ENCODE measurements at places on chromosomes 3 and 15. TPM values are rescaled to one million over a fixed set of nuclear protein-coding genes. Genes with fewer than 3 reads are reported as not detected.
A peak's percentile ranks its signal among the peaks of the same experiment; 100 is the strongest.

GRCh38 chr3:32815841-32816438 is 1.9 kb upstream of the TRIM71 start:
- DNase-seq, result no peak

Gene PRR20G
- not detected for total RNA-seq

Gene RBP2
- not detected for total RNA-seq

DNA sequence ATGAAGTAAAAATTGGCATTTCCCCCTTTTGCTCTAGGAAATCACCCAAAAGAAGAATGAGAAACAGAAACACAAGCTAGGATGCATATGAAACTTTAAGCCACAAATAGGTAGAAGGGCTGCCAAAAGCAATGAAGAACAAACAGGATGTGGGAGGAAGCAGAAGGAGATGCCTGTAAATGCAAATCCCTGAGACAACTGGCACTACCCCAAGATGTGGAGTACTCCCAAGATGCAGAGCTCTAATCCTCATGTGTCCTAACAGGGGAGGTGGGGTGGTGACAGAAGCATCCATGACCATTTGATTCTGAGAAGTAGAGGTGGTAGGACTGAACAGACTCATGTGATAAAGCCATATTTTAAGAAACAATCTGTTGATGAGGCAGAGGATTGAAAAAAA is 31.9 kb upstream of the ZNF280D start:
- no peak for DNase-seq

DNA sequence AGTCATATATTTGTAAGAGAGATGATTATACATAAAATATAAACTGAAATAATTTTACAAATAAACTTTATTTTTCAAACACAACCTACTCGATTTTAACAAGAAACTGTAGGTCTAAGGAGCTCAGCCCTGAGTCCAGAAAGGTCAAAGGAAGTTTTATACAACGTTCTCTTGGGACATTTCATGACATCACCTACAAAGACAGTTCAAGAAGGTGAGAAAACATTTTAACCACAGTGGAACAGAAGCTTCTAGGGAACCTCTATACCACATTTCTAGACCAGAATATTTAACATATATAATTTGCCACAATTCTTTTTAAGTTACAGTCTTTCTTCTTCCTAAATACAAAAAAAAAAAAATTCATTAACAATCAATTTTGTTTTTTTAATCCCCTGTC is 40.1 kb downstream of the CBLB start:
- DNase-seq, result no peak

DNA sequence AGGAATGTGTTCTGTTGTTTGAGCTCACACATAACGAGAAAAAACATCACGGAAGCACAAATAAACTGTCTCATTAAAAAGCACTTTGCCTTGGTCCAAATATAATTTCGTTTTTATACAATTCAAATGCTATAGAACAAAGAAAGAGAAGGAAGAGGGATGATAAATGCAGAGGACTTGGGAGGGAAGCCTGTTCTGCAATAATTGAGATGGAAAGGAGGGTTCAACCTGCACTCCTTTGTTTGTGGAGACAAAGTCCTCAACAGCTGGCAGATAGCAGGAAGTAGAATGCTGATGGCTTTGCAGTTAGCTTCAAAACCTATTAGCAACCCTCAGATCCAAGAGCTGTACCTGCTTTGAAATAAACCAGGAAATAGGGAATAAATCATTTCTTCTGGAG is 1010.8 kb downstream of the FHIT start:
- DNase-seq, result no peak

- no peak for DNase-seq
Measured at GRCh38 chr3:193554811-193555210, at the start of gene ATP13A4. TSS of gene ATP13A4 (minus strand) at chr3:193554895. CDS start at chr3:193554799, 96 bp downstream.

DNA sequence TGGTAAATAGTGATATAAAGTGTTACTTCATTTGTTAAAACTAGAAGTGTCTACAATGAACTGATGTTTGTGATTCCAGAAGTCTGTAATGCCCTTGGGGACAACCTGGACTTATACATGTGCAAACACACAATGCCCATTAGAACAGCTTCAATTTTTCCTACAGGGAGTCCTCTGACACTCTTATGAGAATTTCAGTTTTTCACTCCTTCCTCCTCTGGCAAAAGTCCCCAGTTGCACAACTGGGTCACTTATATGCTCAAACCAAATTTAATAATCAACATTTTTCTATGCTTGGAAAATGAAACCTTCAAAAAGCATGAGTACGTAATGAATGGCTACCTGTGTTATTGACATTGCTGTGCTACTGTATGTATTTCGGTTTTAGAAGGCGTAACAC is at the start of gene OR5H15:
Gene OR5H15, plus strand, starts transcription at position 301 of the 400 bp plus-strand sequence. CDS start 2,004 bp downstream, outside the sequence.
- DNase-seq, result no peak

DNA sequence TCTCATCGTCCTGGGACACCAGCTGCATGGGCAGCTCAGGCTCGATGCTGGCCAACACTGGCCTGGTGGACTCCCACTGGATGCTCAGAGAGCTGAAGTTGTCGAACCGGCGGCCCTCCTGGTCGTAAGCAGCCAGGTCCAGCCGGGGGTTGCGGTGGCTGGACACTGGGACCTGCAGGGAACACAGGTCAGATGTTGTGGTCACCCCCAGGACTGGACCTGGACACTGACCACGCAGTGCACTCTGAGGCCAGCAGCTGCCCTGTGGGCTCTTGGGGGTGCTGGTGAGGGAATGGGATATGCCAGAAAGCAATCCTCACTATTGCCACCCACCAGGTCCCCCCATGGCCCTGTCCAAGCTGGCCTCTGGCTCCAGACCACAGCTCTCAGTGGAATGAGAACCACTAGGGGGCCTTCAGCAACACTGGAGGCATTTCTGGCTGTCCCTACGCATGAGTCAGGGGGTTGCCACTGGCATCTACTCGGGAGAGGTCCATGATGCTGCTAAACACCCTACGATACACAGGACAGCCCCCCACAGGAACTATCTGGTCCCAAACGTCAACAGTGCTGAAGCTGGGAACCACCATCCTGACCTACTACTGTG is 66.1 kb downstream of the NUP210 start:
- no peak for DNase-seq

DNA sequence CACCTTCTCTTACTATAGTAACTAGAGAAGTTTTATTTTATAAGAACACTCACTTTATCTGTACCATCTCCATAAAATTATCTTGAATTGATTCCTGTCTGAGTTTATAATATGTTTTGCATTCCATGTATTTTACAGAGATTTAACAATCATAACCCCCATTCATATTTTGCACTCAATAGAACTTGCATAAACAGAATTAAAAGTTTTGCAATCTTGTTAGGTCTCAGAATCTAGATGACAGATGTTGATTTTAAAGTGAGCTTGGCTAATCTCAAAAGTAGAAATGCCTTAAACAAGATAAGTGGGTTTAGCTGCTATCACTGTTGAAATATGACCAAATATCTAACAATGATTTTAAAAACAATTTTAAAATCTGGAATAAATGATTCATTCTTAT is 107.9 kb upstream of the EPHA6 start:
- no peak for DNase-seq

Gene TAGLN3
- total RNA-seq, result not detected

- DNase-seq, result no peak
Measured at GRCh38 chr3:127409421-127410136, 121.7 kb upstream of the PRR20G start.

Gene TGFBR2
- total RNA-seq, result 234 TPM

DNA sequence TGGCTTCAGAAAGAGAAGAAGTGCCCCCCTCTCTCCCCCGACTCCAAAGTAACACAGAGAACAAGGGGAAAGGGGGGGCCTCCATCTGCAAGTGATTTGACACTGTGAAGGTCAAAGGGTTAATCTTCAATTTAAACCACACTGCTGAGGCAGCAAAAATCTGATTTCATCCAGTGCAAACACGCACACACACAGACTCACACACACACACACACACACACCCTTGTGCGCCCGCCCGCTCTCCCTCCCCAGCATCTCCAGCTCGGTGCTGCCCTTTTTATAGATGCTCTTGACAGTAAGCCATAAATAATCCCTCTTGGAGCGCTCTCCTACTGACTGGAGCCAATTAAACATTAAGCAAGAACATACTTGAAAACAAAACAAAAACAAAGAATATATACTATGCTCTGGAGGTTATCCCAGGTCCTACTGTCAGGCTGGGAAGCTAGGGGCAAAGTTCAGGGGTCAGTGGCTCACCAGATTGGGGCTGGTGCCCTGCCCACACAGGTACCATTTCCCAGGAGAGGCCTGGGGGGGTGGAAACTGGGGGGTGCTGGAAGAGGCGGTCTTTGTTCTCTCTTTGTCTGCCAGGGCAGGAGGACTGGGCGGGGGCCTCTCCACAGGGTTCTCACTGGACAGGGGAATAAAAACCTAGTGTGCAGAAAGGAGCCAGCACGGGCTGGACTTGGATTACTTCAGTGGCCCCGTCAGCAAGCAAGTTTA is 16.3 kb downstream of the BMF start:
- DNase-seq, result peak; percentile 61

DNA sequence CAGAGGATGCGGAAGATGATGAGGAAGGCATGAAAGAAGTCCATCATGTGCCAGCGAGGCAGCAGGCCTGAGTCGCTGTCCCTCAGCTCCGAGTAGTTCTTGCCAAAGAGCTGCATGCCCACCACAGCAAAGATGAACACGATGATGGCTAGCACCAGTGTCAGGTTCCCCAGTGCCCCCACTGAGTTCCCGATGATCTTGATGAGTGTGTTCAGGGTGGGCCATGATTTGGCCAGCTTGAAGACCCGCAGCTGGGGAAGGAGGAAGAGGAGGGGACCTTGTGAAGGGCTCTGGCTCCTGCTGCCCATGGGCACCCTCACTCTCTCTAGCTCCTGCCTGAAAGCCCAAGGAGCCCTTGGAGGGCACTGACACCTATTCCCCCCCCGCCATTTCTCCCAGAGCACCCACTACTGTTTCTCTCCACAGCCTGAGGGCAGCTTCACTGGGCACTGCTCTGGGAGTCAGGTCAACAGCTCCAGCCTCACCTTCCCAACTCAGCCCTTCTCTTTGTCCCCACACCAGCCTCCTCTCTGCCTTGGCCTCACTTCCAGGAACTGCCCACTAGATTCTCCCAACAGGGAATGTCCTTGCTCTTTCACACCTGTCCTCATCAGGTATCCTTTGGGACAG is 63.6 kb downstream of the SCN5A start:
- DNase-seq, result no peak

DNA sequence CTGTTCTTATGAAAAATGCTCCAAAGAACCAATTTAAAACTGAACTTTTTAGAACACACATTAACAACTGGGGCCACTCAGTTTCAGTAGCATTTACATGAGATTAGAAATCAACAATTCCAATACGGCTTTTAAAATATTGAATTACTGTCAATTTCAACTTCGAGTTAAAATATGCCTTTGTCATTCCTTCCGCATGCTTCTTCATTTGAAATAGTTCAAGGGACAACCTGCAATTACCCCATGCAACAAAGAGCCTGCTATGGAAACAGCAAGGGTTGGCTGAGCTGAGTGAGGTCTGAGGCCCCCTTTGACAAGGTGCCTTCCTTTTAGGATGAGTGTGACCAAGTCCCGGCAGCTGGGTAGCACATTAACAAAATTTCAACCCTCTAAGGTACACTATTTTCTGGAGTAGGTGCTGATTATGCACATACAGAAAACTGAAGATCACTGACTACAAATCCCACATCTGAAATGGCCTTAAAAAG is 11.6 kb downstream of the PDCD10 start:
- no peak for DNase-seq

Gene LARP6
- total RNA-seq, result 34.4 TPM

DNA sequence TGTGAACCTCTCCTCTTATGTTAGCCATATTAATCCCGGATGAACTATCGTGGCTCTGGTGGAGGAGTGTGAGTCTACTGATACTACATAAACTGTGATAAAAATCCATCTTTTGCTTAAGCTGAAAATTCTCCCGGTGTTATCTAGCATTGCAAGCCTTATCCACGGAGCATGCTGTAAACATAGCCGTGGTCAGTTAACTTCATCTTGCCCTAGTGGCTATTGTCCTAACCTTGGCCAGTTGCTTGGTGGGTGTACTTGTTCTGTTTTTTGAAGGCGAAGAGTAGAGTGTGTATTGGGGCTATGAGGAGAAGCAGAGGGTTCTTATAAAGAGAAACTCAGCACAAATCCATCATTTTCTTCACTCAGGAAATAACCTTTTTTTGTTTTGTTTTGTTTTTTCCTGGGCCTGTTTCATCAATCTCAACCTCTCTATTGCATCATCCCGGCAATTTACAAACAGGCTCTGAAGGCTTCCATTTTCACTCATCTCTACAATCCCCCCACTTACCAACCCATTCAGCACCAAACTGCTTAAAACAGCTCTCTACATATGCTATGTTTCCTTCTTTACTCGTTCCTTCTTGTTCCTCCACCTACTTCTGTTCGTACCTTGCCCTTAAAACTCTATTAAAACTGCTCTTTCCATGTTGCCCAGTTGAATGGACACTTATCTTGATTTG is 135.5 kb upstream of the PTX3 start:
- no peak for DNase-seq

DNA sequence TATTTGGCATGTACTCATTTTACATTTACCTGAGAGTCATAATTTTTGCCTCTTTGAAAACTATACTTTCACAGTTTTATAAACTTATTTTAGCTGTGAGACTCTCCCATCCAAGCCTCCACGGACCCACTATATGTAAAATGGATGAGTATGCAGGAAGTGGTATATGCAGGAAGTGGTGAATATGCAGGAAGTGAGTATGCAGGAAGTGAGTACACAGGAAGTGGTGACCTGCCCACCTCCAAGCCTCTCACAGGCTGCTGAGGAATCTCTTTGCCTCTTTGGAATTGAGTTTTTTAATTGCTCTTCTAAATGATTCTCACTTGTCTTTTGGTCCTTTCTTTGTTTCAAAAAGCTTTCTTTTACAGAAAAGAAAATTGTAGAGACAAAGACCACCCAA is 85.2 kb downstream of the KBTBD8 start:
- DNase-seq, result no peak

DNA sequence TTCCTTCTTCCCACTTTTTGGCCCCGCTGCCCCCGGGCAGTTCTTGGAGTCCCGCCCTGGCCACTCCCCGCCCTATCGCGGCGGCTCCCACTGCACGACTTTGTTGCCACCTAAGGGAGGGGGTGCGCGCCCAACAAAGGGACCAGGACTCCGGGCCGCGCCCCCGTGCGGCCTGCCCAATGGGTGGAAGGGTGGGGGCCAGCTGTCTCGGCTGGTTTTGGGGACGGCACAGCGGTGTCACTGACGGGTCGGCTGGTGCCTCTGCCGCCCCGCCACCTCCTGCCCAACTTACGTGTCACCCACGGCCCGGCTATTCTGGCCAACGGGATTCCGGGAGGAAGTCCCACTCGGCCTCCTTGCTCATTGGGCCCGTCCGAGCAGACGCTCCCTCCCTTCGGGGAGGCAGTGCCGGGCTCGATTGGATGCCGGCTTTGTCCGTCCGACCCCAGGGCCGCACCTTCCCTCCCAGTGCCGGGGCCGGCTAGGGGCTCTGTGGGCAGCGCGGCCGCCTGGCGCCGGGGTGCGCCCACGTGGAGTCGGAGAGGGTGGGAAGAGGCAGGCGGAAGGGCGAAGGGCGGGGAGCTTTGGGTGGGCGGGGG is at the start of gene GOLIM4:
Gene GOLIM4, minus strand, starts transcription at position 314 of the 599 bp plus-strand sequence. CDS start 639 bp downstream, outside the sequence.
- peak; percentile 97 for DNase-seq

Gene ISL2
- not detected for total RNA-seq

GRCh38 chr3:34995796-34996430 is 643.4 kb upstream of the ARPP21 start:
- no peak for DNase-seq

Measured in left cardiac atrium (tissue), 4 donors.